Thymus (tissue), 14 donors: ENCODE measurements at places on chromosomes 4 and X. TPM values are rescaled to one million over a fixed set of nuclear protein-coding genes. Genes with fewer than 3 reads are reported as not detected.

GRCh38 chrX:16603822-16604221, 46.1 kb upstream of the S100G start:
- no peaks in the 10 kb centered on the region for H3K4me1 ChIP-seq
- no peaks in the 10 kb centered on the region for H3K27me3 ChIP-seq
- no peak overlapping the region for H3K27ac ChIP-seq
- no peak overlapping the region for H3K4me3 ChIP-seq
- no peaks in the 10 kb centered on the region for H3K36me3 ChIP-seq

DNA sequence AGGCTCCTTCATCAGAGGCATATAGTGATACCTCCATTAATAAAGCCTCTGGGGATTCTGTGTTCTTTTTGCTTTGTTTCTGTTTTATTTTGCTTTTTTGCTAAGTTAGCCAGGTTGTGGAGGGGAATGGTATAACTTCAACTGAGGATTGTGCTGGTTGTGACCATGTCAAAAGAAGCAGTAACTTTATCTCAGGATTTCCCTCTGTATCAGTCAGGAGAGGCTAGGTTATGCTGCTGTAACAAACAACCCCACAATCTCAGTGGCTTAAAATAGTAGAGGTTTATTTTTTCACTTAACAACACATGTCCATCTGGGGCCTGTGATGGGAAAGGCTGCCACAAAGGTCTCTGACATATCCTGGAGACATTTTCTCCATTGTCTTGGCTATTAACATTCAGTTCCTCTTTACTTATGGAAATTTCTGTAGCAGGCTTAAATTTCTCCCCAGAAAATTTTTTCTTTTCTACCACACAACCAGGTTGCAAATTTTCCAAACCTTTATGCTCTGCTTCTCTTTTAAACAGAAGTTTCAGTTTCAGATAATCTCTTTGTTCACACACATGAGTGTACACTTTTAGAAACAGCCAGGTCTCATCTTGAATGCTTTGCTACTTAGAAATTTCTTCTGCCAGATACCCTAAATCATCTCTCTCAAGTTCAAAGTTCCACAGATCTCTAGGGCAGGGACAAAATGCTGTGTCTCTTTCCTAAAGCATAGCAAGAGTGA, 64.7 kb downstream of the UCHL1 start:
- DNase-seq: no peak
- no peaks in the 10 kb centered on the region for H3K27me3 ChIP-seq
- no peak overlapping the region for H3K27ac ChIP-seq
- H3K4me3 ChIP-seq: no peak overlapping the region

DNA sequence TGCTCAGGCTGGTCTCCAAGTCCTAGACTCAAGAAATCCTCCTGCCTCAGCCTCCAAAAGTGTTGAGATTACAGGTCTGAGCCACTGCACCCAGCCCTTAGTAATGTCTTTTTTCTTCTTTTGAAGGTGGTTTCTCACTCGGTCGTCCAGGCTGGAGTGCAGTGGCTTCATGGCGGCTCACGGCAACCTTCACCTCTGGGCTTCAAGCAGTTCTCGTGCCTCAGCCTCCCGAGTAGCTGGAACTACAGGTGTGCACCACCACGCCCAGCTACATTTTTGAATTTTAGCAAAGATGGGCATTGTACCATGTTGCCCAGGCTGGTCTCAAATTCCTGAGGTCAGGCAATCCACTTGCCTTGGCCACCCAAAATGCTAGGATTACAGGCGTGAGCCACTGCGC, 32.3 kb upstream of the ASMTL start:
- no peaks in the 10 kb centered on the region for H3K27me3 ChIP-seq
- no peak overlapping the region for H3K4me3 ChIP-seq
- H3K4me1 ChIP-seq: peaks cover 64% of the 10 kb centered on the region
- H3K27ac ChIP-seq: peak overlapping the region; percentile 11
- peaks cover 23% of the 10 kb centered on the region for H3K36me3 ChIP-seq

GRCh38 chr4:22233230-22233629, 282.6 kb downstream of the ADGRA3 start:
- no peak overlapping the region for H3K4me3 ChIP-seq
- H3K27me3 ChIP-seq: no peaks in the 10 kb centered on the region
- no peaks in the 10 kb centered on the region for H3K4me1 ChIP-seq

GRCh38 chrX:23035493-23035892, 35.7 kb downstream of the DDX53 start:
- no peaks in the 10 kb centered on the region for H3K4me1 ChIP-seq
- H3K27ac ChIP-seq: no peak overlapping the region
- no peaks in the 10 kb centered on the region for H3K36me3 ChIP-seq

DNA sequence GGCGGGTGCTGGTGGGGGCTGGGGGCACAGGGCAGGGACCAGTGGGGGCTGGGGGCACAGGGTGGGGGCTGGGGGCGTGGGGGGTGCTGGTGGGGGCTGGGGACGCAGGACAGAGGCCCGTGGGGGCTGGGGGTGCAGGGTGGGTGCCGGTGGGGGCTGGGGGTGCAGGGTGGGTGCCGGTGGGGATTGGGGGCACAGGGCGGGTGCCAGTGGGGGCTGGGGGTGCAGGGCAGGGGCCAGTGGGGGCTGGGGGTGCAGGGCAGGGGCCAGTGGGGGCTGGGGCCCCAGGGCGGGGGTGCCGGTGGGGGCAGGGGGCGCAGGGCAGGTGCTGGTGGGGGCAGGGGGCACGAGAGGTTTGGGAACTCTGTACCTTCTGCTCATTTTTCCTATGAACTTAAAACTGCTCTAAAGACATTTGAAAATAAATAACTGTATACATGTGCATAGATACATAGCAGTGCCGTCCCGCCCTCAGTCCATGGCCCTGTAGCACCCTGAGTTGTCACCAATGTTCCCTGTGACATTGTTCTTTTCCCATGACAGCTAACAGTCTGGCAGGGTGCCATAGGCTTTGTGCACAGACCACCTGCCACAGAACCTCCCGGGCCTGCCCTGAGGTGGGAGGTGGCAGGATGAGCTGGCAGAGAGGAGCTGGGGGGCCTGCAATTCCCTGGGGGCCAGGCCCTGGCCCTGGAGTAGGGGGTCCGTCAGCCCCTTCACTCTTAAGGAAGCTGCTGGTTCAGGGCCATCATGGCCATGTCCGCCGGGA, 35.6 kb upstream of the ADRA2C start:
- DNase-seq: no peak
- H3K27me3 ChIP-seq: peaks cover 13% of the 10 kb centered on the region
- H3K4me3 ChIP-seq: no peak overlapping the region
- no peak overlapping the region for H3K27ac ChIP-seq
- no peaks in the 10 kb centered on the region for H3K36me3 ChIP-seq

DNA sequence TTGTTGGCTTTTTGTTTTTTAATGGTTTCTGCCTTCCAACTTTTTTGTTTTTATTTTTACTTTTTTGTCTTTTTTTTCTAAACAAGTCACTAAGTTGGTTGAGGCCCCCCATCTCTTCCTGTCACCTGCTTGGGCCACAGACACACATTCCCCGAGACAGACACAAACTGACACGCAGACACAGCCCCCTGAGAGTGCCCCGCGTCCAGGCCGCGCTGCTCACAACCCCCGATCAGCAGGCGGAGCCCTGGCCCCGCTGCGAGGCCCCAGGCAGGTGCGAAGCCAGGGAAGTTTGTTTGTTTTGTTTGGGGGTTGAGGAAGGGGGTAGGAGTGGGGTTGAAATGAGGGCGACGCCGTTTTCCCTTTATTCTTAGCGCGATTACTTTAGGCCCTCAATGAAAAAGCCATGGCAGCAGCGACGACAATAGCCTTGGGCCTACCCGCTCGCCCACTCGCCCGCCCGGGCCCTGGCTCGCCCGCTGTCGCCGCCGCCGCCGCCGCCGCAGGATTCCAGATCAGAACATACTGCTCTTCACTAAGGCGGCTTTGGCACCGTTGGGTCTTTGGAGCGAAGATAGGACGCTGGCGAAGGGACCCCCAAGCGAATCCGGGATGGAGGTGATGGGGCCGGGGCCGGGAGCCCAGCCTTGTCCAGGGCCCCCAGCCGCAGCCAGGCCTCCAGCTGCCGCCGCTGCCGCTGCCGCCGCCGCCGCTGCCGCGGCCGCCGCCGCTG, 3.1 kb downstream of the PHOX2B start:
- H3K27me3 ChIP-seq: peaks cover 83% of the 10 kb centered on the region
- no peaks in the 10 kb centered on the region for H3K4me1 ChIP-seq
- no peak for DNase-seq
- no peak overlapping the region for H3K27ac ChIP-seq
- no peak overlapping the region for H3K4me3 ChIP-seq
- H3K36me3 ChIP-seq: no peaks in the 10 kb centered on the region

DNA sequence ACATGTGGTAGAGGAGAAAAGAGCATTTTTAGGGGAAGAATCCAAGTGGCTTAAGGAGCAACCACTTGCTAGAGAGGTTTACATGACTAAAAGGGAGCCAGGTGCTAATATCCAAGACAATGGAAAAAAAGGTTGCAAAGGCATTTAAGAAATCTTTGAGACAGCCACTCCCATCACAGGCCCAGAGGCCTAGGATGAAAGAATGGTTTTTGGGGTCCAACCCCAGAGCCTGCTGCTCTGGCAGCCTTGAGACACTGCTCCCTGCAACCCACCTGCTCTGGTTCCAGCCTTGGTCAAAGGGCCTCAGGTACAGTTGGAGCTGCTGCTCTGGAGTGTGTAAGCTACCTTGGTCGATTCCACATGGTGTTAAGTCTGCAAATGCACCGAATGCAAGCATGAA, 84.1 kb upstream of the FREM3 start:
- no peaks in the 10 kb centered on the region for H3K27me3 ChIP-seq
- H3K4me1 ChIP-seq: no peaks in the 10 kb centered on the region
- no peaks in the 10 kb centered on the region for H3K36me3 ChIP-seq
- no peak for DNase-seq
- H3K4me3 ChIP-seq: no peak overlapping the region

GRCh38 chr4:139816856-139817255, 151.2 kb downstream of the MGST2 start:
- H3K27me3 ChIP-seq: no peaks in the 10 kb centered on the region
- H3K4me1 ChIP-seq: no peaks in the 10 kb centered on the region
- H3K27ac ChIP-seq: no peak overlapping the region
- H3K36me3 ChIP-seq: no peaks in the 10 kb centered on the region
- no peak overlapping the region for H3K4me3 ChIP-seq
- DNase-seq: no peak

DNA sequence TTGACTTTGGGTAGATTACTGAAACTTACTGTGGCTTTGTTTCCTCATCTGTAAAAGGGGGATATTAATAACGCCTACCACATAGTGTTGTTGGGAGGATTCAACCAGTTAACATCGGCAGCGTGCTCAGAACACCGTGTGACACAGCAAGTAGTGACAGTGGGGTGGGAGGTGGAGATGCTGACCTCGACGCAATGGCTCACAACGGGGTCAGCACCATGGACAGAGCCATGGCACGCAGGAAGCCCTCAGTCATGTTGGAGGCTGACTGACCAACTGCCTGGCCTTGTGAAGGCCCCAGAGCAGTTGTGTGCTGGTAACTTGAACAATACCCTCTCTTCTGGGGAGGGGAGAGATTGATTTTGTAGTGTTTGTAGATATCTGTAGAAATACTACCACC, 93.2 kb downstream of the WFS1 start:
- no peaks in the 10 kb centered on the region for H3K27me3 ChIP-seq
- H3K4me1 ChIP-seq: no peaks in the 10 kb centered on the region
- H3K27ac ChIP-seq: no peak overlapping the region
- H3K4me3 ChIP-seq: no peak overlapping the region
- peak; percentile 13 for DNase-seq

- H3K27ac ChIP-seq: no peak overlapping the region
- no peaks in the 10 kb centered on the region for H3K4me1 ChIP-seq
- H3K4me3 ChIP-seq: no peak overlapping the region
- no peaks in the 10 kb centered on the region for H3K36me3 ChIP-seq
- H3K27me3 ChIP-seq: no peaks in the 10 kb centered on the region
These were observed 206.5 kb upstream of the STS start for GRCh38 chrX:6941041-6941440.

DNA sequence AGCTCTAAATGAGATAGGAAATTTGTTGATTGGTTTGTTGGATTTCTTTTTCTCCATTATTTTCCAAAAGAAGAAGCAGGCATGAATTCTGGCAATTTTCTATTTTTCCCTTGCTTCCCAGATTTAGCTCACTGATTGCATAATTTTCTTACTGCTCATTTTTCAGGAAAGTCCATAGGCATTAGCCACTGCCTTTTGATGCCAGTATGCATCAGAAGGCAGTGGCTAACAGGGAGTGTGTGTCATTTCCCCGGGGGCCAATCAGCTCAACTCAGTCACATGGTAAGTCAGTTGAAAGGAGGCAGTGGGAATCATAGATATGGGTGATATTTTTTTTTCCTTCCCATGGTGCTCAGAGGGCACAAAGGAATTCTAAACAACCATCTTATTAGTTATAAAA, 156.7 kb downstream of the TRIML1 start:
- H3K4me1 ChIP-seq: no peaks in the 10 kb centered on the region
- no peak overlapping the region for H3K27ac ChIP-seq
- no peaks in the 10 kb centered on the region for H3K27me3 ChIP-seq
- no peak overlapping the region for H3K4me3 ChIP-seq
- no peak for DNase-seq

- H3K4me3 ChIP-seq: no peak overlapping the region
- H3K27me3 ChIP-seq: no peaks in the 10 kb centered on the region
- H3K36me3 ChIP-seq: no peaks in the 10 kb centered on the region
- no peak overlapping the region for H3K27ac ChIP-seq
- H3K4me1 ChIP-seq: peaks cover 5% of the 10 kb centered on the region
These were observed 23.6 kb downstream of the MGST2 start for GRCh38 chr4:139689093-139689722.

DNA sequence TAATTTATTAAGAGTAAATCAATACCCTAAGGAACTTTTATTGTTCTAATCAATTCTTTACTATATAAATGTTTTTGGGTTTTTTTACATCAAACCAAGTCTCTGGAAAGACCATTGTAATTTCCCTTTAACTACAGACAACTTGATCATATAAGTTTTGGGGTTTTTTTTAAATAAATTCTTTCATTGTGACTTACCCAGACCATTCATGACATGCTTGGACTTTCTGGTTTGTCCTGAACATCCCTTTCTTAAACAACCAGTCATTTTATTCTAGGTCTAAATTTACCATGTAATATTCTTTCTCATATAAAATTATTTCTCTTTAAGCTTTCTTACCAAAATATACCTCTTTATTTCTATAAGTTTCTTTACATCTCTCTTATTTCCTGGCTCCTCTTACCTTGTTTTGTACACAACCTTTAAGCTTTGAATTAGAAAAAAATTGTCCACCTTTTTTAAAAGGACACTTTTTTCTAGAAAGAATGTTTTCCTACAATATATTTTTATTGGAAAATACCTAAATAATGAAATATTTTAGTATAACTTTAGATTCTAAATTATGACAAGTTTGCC, 8.4 kb downstream of the CNGA1 start:
- H3K4me3 ChIP-seq: no peak overlapping the region
- no peaks in the 10 kb centered on the region for H3K27me3 ChIP-seq
- no peak overlapping the region for H3K27ac ChIP-seq
- H3K4me1 ChIP-seq: no peaks in the 10 kb centered on the region
- no peak for DNase-seq

The P2RY8 gene
- total RNA-seq: 15.8 TPM

The PIR gene
- 4.6 TPM for total RNA-seq

The ADAM29 gene
- not detected for total RNA-seq

The CAPN6 gene
- total RNA-seq: 5.1 TPM

The LONRF3 gene
- 0.19 TPM for total RNA-seq

The VCX3A gene
- total RNA-seq: not detected

The CFAP47 gene
- 0.05 TPM for total RNA-seq
